ENCODE measurements at places on chromosomes 2 and 18. TPM values are rescaled to one million over a fixed set of nuclear protein-coding genes. Genes with fewer than 3 reads are reported as not detected.

Gene C18orf54
- total RNA-seq, result 10.5 TPM

Gene VIT
- not detected for total RNA-seq

DNA sequence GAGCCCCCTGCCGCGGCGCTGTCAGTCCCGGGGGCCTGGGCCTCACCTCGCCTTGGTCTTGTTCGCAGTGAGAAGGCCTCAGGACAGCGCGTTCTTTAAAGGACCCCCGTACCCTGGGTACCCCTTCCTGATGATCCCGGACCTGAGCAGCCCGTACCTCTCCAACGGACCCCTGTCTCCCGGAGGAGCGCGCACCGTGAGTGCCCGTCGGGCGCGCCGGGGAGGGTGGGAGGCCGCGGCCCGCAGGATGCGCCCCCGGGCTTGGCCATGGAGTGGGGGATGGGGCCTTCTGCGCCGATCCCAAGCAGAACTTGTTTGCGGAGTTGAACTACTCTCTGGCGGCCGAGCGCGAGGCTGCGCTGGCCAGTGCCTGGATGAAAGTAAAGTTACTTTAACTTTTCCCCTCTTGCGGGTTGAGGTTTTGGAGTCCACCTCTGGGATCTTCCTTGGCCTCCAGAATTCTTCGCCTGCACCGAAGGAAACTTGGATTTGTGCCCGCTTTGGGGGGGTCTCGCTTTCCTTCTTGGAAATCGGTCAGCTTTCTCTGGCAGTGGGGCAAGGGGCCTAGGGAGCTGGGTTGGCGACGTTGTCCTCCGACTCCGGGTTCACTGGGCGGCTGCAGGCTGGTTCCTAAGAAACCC, 1.2 kb downstream of the TCF7L1 start:
- DNase-seq, result peak; percentile 28

GRCh38 chr2:12589802-12590320, 126.9 kb upstream of the TRIB2 start:
- DNase-seq, result no peak

- no peak for DNase-seq
Observed at GRCh38 chr2:8520791-8521344, 161.0 kb upstream of the ID2 start.

GRCh38 chr2:33488178-33488690, 11.8 kb downstream of the RASGRP3 start:
- no peak for DNase-seq

GRCh38 chr2:9846554-9846953, 3.3 kb downstream of the TAF1B start:
- DNase-seq, result peak; percentile 75

- no peak for DNase-seq
Observed at GRCh38 chr2:1498176-1498575, 84.9 kb downstream of the TPO start.

Gene SIX3
- total RNA-seq, result 0.07 TPM

- peak; percentile 80 for DNase-seq
Observed at GRCh38 chr2:94874277-94874997, 3.2 kb downstream of the TEKT4 start.

Gene RGPD5
- total RNA-seq, result 18.5 TPM

GRCh38 chr18:36650906-36651305, 177.9 kb downstream of the TPGS2 start:
- no peak for DNase-seq

DNA sequence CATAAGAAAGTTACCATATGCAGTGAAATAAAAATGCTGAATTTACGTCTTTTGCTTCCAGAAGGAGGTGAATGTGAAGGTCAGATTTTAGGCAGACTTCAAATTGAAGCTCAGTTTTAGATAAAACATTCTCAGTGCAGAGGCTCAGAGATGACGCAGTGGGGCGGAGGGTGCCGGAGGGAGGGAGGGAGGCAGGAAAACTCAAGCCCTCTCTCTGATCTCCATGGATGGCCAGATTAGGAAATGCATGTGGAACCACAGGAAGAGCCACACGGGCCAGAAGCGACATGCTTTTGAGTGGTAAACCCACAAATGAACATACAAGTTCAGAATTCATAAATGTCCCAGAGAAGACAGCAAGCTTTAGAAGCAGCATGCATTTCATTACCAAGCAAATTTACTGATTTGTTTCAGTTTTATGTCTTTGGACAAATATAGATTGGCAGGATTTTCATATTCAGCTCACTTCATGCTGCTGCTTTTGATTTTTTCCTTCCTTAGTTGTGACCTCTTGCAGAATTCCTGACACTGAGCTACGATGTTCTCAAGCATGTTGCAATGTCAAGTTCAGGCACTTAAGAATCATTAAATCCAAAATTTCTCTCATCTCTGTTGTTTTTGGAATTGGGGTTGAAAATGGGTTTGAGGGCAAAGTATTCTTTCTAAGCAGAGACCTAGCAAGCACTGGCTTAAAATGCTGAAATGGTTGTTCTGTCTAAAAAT, 29.7 kb upstream of the APCDD1 start:
- DNase-seq, result no peak

GRCh38 chr2:164189851-164190250, 431.4 kb downstream of the GRB14 start:
- no peak for DNase-seq

DNA sequence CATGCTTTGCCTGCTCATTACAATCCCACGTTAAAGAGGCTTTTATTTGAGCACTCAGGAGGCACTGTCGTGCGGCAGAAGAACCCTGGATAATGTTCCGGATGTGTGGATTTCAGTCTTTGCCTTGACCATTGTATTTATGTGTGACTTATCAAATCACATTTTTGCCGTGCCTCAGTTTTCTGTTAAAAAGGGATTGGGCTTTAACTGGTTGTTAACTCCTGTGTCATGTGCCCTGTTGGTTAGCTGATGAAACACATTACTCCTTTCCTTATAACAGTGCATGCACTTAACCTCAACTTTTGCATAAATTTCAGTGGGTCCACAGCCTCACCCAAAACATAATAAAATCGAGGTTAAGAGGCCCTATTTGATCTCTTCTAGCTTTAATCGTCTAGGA, 52.7 kb downstream of the NAB1 start:
- no peak for DNase-seq

Gene PIEZO2
- not detected for total RNA-seq

DNA sequence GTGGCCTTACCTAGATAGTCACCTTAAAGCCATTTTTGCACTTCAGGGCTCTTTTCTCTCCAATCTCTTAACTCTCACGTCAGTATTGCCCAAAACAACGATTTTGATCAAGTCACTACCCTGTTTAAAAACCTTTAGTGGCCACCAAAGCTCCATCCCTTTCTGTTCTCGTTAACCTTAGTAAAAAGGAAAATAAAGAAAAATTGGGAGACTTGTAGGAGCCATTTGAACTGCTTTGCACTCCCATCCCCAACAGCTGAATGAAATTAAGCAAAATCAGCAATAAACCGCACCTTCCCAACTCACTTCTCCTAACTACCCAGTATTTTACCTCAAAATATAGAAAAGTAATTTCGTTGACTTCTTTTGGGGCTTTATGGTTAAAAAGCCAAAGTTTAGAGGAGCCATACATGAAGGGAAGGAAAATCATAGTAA, 686 bp upstream of the ARL5A start:
- no peak for DNase-seq

- no peak for DNase-seq
Observed at GRCh38 chr2:115161081-115161770, 718.8 kb downstream of the DPP10 start.

DNA sequence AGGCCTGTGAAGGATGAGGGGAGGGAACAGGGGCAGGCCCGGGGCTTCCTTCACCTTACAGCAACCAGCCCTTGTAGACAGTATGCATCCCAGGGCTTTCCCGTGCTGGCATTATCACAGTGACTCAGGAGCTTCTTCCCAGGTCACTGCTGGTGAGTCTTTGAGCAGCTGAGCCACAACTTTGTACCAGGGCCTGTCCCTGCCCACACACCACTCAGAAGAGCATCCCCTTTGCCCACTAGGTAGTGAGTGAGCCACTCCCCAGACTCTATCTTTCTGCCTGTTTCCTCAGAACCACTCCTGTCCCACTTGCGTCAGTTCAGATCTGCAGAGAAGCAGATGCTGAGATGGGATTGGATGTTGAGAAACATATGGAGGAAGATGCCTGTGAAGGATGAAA, 69.6 kb upstream of the ALPP start:
- no peak for DNase-seq

GRCh38 chr2:16235747-16236146, 295.4 kb downstream of the MYCN start:
- DNase-seq, result no peak

- DNase-seq, result no peak
Observed at GRCh38 chr18:48968412-48969215, 17.8 kb upstream of the SMAD7 start.

- DNase-seq, result no peak
Observed at GRCh38 chr2:149183187-149183586, 144.7 kb downstream of the LYPD6B start.

DNA sequence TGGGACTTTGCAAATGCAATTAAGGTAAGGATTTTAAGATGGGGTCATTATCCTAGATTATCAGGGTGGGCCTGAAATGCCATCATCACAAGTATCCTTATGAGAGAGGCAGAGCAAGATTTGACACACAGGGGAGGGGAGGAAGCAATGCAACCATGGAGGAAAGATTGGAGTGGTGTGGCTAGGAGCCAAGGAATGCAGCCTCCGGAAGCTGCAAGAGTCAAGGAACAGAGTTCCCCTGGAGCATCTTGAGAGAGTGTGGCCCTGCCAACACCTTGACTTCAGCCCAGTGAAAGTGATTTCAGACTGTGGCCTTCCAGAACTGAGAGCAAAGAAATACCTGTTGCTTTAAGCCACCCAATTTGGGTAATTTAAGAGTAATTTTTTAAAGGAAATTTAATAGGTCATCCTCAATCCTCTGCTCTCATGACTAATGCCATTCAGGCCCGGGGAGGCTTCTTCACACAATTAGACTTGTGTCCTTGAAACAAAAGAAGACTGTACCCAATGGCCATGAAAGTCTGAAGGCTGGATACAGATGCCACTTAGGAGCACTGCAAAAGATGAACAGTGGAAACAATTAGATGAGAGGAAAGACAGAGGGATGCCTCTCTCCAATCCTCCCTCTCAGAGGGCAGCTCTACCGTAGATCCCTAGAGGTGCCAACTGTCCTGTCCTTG, 250.3 kb upstream of the ID2 start:
- peak; percentile 30 for DNase-seq

Data from PC-3 (cell line).